ENCODE measurements at places on chromosomes 12 and 14.

DNA sequence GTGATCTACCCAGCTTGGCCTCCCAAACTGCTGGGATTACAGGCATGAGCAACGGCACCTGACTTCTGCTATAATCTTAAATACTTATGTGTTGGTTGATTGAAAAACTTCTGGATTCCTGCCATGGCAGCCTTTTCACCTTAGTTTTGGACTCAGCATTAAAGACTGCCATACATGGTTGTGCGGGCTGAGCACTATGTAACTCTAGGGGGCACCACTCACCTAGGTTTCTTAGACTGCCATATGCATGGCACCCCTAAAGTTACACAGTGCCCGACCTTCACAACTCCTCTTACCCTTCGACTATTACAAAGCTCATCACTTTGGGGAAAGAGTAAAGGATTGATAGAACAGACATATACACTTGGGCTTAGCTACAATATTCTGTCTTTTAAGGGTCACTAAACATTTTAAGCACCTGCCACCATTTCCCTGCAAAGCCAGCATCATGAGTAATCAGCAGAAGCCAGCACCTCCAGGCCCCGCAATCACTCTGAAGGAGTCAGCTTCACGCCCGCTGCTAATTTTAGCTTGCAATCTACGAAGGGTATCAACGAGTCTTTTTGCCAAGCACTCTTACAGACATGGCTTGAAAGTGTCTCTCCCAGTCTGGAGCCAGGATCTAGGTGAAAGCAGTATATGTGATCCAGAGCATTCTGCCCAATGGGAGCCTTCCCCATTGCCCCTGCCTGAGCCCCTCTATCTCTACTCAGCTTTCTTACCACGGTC, 59.8 kb downstream of the SUDS3 start:
- no peak for DNase-seq

DNA sequence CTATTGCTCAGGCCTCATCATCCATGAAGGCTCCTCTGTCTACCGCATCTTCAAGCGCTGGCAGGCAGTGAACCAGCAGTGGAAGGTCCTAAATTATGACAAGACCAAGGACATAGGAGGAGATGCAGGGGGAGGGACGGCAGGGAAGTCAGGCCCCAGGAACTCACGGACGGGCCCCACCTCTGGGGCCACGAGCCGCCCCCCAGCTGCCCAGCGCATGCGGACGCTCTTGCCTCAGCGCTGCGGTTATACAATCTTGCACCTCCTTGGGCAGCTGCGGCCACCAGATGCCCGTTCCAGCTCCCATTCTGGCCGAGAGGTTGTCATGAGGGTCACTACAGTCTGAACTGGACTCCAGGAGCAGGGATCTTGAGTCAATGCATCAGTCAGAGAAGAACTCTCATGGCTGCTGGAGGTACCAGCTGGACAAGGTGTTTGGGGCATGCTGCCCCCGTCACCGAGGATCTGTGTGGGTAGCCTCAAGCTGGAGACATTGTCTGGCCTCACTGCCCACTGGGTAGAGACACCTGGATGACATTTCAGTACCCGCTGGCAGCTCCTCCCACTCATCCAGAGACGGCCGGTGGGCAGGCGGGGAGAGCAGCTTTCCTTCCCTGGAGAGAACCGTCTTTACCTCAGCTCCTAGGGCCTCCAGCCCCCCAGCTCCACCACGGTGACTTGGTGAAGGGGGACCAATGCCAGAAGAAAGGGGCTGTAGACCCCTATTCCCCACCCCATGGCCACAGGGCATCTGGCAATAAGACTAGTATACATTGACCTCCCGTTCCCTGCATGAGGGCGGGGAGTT, 3.9 kb downstream of the MARCHF9 start:
- no peak for DNase-seq

- no peak for DNase-seq
These were observed 5.4 kb downstream of the MDM1 start for GRCh38 chr12:68326716-68327115.

- DNase-seq: no peak
These were observed 95.1 kb downstream of the NT5DC3 start for GRCh38 chr12:103745962-103746361.

DNA sequence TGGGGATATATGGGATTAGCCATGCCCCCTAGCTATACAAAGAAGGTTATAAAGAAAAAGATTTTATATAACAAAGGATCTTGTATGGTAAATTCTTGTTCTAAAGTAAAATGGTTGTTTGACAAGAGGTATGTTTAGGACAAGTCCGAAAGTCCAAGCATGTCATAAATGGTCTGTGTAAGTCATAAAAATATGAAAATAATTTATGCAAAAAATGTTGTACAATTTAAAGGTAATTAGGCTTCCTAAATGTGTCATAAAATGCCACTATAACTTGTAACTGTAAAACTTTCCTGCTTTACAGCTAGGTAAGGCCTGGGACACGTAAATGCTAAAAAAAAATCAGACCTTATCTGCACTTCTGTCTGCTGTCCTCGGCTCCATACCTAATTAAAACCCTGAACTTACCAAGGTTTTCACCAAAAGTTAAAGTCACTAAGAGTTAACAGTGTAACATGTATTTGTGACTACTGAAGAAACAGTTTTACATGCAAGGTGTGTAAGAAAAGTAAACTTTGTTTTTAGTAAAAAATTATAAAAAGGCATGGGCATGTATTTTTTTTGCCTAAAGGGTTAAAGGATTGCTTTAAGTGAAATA, 110.0 kb upstream of the RESF1 start:
- no peak for DNase-seq

DNA sequence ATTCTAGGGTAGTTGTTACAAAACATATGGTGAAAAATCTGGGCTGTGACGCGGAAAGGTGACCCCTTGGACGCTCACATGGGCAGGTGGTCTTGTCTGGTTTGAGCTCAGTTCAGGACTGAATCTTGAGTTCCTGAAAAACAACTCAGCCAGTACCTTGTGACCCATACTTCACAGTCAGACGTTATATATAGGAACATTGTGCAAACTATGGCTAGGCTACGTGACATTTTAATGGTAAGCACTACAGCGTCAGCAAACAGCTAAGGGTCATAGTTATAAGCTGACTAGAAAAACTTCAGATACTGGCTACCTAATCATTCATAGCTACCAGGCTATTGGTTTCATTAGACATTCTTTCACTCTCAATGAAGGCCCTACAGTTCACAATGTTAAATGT, 14.8 kb upstream of the EDDM3A start:
- no peak for DNase-seq

- DNase-seq: no peak
These were observed 105.2 kb downstream of the TSPAN9 start for GRCh38 chr12:3182426-3182825.

GRCh38 chr12:75101781-75102180, 107.9 kb downstream of the KCNC2 start:
- DNase-seq: no peak

- DNase-seq: no peak
These were observed 61.2 kb downstream of the SLC38A1 start for GRCh38 chr12:46207644-46208043.

GRCh38 chr14:104404922-104405321, 174.6 kb upstream of the C14orf180 start:
- DNase-seq: no peak

DNA sequence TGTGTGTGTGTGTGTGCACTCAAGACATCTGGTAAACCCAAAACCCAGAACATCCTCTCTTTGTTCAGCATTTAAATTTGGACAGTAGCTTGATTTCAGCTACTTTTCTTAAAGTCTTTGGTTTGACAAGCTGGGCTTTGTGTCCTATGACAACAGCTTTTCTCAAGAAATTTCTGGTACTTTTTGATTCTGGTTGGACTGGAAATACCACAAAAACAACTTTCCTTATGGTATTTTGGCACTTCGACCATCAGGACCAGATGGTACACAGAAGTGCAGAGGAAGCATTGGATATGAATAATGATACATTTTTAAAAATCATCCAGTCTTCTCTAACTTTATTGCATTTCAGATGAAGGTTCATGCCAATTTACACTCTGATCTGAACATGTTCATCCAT, 286.6 kb upstream of the FLRT2 start:
- no peak for DNase-seq

DNA sequence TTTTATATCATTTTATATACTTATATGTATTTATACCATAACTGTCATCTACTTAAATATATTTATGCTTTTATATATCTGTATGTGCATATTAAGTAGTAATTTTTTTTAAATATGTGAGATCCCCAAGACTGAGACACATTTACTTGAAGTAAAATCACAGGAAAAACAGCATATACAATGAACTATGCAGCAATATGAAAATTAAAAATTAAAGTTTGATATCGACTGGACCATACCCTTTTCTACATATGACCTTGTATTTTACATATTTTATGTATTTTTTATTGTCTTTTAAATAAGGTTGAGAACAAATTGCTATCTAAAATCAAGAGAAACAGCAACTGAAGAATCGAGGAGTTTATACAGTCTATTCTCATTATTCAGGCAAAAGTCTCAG, 50.0 kb downstream of the TSPAN19 start:
- no peak for DNase-seq

GRCh38 chr12:52615208-52615868, 3.0 kb downstream of the KRT73 start:
- DNase-seq: no peak

- no peak for DNase-seq
These were observed 311.2 kb downstream of the SEC23A start for GRCh38 chr14:38791862-38792261.

- no peak for DNase-seq
These were observed 348.3 kb downstream of the BMP4 start for GRCh38 chr14:53608369-53608768.

DNA sequence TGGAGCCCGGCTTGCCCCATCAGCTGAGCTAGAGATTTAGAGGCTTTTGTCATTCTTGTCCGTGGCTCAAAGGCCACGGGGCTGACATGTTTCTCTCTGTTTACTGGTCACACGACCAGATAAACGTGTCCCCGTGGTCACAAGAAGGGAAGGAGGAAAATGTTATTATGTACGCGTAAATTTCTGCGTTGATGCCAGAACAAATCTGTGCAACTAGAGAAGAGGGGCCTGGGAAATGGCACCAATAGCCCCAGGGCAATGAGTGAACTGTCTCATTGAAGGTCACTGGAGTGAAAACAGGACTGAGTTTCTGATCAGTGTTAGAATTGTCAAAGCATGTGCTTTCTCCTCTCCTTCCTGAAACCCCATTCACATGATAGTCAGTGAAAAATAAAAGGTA, 25.3 kb downstream of the OAS2 start:
- DNase-seq: no peak

DNA sequence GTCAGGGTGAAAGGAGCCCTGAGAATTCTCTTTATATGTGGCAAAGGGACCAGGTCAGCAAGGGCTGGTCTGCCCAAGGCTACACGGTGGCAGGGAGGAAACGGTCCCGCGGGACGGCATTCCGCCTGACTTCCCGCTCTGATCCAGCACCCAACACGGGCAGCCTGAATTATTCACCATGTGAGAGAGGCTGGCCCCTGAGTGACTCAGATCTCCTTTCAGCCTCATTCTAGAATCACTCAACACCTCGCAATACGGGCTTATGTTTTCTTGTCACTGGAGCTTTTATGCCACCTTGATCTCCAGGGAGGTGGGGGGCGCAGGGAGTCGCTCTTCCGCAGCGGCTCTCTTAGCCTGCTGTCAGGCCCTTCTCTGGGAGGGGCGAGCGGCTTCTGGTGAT, 8.5 kb downstream of the LRTM2 start:
- no peak for DNase-seq

DNA sequence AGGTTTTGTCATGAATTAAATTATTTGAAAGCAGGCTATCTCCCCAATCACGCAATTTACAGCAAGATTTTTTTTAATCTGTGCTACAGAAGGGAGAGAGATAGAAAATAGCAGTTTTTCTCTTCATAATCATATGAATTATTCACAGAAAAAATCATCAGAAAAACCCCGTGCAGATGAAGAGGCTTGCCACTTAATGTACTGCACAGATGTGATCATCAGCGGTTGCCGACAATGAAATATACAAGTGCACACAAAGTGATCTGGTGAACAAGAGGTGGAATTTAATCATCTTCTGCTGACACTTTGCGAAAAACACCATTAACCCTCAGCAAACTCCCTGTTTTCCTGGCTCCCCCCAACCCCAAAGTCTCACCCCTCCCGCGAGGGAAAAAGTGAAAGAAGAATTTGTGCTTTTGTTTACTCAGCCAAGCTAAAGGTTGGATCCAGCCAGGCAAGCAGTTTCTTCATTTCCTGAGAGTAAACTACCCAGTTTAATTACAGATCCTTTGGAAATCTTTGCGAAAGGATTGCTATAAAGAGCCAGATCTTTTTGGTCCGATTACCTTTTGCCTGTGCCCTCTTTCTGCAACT, 3.1 kb upstream of the LMO3 start:
- no peak for DNase-seq

All from globus pallidus (tissue), 1 donor.